Astrocyte of the spinal cord (primary cell): ENCODE measurements at places on chromosomes 6 and 20.

DNA sequence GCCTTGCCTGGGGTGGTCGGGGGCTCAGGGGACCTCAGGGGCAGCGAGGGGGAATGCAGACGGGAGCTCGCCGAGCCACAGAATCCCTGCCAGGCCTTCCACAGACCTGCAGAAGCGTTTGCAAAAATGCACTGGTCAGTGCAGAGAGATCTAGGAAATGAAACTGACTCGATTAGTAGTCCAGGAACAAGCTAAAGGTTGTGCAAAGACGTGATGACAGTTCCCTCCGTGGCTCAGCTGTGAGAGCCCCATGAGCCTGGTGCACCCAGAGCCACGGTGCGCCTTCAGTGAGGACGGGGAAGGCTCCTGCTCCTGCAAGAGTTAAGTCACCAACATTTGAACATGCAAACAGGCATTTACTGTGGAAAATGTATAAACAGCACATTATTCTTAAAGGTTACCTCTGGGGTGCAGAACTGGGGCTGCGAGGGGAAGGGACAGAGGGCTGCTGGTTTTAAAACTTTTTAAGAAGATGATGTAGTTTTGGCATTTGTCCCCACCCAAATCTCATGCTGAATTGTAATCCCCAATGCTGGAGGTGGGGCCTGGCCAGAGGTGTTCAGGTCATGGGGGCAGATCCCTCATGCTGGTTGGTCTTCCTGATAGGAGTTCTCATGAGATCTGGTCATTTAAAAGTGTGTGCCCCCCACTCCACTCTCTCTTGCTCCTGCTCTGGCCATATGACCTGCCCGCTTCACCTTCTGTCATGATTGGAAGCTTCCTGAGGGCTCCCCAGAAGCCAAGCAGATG, 147.3 kb downstream of the DLL1 start:
- DNase-seq, result no peak

DNA sequence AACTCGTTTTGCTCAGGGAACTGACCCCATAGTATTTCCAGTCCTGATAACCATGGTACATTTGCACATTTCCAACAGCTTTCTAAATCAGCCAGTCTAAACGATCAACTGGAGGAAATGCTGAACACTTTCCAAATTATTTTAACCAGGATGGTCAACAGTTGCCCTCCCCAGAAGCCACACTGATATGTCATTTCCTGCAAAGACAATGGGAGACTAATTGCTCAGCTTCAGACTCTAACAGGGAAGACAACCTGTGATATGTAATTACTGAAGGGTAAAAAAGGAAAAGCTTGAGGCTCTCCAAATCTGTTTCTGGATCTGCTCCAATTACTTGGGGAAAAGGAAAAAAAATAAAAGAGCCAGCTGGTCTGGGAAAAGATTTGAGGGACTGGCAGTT, 88.8 kb downstream of the FYN start:
- DNase-seq, result no peak

GRCh38 chr20:41526327-41526726, 91.8 kb downstream of the CHD6 start:
- no peak for DNase-seq

GRCh38 chr20:63923651-63924050, 28.7 kb downstream of the DNAJC5 start:
- no peak for DNase-seq

DNA sequence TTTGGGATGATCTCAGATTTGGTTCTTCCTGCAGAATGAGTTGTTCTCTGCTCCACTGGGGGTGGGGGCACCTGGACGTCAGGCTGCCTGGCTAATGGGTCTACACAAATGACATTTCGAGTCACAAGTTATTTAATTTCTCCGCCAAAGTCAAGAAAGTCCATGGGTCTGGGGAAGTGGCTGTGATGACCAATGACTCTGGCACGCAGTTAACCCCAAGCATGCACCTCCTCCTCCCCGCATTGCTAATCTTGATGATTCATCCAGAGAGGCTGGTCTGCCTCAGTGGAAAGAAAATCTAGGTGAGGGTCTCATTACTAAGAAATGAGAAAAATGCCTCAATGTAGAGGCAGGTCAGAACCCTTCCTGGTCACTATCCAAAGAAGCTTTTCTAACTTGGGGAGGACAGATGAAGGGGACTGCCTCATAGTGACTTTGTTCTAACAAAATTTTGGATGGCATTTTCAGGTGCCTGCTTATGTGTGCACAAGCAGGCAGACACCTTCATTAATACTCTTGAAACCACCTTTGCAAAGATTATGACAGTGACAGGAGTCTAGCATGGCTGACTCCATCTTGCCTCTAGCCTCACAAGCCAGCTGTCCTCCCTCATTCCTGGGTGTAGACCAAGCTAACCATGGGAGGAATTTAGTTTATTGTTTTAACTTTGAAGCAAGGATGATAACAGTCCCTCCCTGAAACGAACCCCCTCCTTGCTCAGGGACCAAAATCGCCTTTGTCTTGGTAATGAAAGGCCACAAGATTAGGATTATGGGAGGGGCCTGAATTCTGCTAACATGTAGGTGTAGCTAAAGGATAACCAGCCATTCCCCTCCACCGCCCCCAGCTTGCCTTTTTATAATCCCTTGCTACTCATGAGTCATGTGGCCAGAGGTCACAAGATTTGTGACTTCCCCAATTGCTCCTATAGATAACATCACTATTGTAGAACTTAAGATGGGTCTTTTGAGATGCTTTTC, 98.6 kb upstream of the MRPS10 start:
- peak; percentile 97 for DNase-seq

- DNase-seq, result no peak
Measured at GRCh38 chr20:45051204-45052060, 49.5 kb downstream of the KCNS1 start.

GRCh38 chr6:10487668-10488327, 33.4 kb upstream of the GCNT2 start:
- no peak for DNase-seq

DNA sequence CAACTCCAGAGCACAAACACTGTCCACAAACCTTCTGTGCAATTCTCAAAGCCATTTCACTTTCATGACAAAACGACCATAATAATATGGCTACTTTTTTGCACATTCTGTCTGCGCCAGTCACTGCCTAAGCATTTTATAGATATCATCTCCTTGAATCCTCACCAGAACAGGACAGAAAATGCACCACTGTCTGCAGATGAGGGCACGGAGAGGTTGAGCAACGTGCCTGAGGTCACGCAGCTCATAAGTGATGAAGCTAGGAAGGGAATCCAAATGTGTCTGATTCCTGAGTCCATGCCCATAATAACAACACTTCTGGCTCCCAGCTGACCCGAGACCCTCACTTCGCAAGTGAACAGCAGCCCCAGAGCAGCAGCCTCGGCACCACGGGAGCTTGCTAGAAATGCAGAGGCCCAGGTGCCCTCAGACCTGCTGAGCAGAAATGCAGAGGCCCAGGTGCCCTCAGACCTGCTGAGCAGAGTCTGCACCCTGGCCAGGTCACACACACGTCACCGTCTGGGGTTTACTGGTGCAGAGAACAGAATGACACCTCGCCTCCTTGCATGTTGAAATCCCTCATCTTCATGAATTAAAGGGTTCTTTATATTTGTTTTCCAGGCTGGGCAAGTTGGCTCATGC, 265.2 kb downstream of the BMP7 start:
- no peak for DNase-seq

DNA sequence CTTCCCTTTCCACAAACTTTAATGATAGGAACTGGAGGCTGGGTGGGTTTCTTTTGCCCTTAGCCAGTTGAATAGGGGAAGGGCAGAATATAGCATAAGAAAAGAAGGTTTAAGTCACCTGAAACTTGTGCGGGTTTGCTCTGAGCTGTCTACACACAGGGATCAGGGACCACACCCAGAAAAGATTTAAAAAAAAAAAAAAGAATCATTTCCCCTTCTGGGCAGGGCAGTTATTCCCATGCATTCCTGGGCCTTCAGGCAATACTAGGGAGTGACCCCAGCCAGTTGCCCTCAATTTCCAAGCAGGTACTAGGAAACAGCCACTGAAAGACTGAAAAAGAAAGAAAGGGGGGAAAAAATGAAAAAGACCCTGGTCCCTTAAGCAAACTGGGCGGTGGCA, 39.6 kb upstream of the HDAC2 start:
- no peak for DNase-seq

DNA sequence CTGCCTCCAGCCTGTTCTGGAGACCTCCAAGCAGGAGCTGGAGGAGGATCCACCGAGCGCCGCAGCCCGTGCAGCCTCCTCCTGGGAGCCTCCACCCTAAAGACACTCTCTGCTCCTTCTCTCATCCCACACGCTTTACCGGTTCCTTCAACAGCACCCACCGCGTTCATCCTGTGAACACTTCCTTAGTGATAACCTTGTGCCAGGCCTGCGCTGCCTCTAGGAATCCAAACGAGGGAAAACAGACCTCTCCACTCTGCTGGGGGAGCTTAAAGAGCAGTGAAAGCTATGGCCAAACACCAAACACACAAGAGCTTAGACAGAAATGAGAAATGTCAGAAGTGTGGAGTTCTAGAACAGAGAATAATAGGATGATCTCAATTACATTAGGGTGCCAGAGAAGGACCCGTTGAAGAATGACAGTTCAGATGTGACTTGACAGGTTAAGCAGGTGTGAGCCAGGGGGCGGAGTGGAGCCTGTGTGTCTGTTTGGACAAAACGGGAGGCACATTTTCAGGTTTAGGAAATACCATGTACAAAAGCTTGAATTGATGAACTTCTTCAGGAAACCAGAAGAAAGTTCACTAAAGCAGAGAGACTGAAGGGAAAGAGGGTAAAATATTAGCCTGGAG, 28.5 kb upstream of the HLA-DRB5 start:
- no peak for DNase-seq

GRCh38 chr6:80077067-80077466, 29.4 kb upstream of the BCKDHB start:
- DNase-seq, result no peak

GRCh38 chr6:15533379-15534026, 129.3 kb downstream of the DTNBP1 start:
- DNase-seq, result no peak

DNA sequence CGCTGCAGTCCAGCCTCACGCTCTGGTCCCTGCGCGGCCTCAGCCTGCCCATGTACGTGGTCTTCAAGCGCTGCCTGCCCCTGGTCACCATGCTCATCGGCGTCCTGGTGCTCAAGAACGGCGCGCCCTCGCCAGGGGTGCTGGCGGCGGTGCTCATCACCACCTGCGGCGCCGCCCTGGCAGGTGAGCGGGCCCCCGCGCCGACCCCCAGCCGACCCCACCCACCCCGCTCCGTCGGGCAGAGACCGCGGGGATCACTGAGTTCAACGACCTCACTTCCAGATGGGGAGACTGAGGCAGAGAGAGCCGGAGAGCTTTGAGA, 545 bp downstream of the SLC35D3 start:
- no peak for DNase-seq

DNA sequence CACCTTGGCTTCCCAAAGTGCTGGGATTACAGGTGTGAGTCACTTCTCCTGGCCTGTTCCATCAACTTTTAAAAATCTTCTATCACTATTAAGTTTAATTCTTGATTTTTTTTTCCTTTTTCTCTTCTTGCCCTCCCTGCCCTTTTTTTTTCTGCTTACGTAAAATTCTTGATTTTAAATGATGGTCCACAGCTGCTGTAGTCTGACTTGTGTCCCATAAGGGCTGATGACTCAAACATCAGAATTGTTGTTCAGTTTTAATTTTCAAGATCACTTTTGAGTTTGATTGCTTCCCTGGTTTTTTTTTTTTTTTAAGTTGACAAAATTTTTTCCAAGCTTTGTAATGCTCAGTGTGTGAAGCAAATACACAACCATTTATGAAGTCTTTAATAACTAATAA, 61.9 kb downstream of the CBFA2T2 start:
- no peak for DNase-seq

- no peak for DNase-seq
Measured at GRCh38 chr6:151993364-151993763, 185.9 kb downstream of the ESR1 start.

- DNase-seq, result no peak
Measured at GRCh38 chr6:4264601-4265000, 129.2 kb upstream of the ECI2 start.

DNA sequence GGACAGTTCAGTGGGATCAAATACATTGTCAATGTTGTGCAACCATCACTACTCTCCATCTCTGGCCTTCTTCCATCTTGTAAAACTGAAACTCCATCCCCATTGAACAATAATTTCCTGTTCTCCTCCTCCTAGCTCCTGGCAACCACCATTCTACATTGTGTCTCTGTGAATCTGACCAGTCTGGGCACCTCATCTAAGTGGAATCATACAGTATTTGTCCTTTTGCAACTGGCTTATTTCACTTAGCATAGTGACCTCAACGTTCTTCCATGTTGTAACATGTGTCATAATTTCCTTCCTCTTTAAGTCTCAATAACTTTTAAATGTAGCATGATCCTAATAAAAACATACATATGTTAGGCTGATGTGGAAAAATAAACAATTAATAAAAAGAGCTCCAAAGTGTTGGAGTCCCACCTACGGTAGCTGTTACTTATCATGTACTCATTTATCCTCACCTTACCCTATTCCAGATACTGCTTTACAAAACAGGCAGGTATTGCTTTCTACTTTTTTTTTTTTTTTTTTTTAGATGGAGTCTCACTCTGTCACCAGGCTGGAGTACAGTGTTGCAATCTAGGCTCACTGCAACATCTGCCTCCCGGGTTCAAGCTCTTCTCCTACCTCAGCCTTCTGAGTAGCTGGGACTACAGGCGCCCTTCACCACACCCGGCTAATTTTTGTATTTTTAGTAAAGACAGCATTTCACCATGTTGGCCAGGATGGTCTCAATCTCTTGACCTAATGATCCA, 91.9 kb downstream of the TNFAIP3 start:
- no peak for DNase-seq

DNA sequence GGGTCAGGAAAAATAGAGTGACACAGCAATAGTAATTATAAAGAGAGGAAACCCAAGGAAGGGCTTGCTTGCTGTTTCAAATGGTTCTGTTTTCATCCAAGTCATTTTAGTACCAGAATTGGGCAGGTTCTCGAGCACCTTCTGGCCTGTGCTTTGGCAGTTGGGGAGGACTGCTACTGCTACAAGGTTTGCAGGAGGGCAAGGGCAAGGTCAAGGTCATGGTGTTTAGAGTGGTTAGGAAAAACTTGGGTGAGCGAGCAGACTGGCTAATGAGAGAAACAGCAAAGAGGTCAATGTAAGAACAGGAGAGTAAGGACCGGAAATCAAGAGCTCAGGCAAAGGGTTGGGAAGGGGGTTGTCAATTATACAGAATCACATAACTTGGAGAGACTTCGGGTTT, 164.5 kb downstream of the CDK19 start:
- no peak for DNase-seq

DNA sequence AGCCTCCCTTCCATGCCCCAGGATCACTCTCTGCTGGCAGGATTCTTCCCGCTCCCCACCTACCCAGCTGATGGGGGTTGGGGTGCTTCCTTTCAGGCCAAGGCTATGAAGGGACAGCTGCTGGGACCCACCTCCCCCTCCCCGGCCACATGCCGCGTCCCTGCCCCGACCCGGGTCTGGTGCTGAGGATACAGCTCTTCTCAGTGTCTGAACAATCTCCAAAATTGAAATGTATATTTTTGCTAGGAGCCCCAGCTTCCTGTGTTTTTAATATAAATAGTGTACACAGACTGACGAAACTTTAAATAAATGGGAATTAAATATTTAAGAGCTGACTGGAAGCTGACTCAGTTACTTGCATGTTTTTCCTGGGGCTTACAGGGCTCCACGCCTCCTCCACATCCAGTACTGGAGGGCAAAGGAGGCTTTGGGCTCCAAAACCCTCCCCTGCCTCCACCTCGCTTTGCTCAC, 24.3 kb upstream of the FANCE start:
- peak; percentile 82 for DNase-seq
